ENCODE measurements at places on chromosomes 1 and 21.

- DNase-seq: no peak
Observed at GRCh38 chr1:208256091-208256490, 11.9 kb upstream of the PLXNA2 start.

DNA sequence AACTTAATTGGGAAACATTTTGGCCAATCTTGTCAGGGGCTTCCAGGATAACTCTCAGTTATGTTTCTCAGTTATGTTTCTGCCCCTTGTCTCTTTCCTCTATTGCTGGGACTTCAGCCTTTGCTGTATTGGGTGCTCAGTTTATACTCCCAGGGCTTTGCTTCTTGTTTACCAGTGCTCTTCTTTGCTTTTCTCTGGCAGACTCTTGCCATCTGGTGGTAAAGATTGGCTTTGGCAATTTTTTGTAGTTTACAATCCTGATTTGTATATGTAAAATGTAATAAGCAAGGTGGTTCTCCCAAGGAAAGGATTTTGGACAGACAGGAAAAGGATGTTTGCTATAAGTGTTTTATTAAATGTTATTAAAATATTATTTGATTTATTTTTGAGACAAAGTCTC lies 37.9 kb downstream of the FABP3 start:
- DNase-seq: peak; percentile 25

- DNase-seq: no peak
Observed at GRCh38 chr1:162703708-162704107, 71.4 kb downstream of the DDR2 start.

- DNase-seq: no peak
Observed at GRCh38 chr1:42259739-42260064, 75.3 kb downstream of the FOXJ3 start.

DNA sequence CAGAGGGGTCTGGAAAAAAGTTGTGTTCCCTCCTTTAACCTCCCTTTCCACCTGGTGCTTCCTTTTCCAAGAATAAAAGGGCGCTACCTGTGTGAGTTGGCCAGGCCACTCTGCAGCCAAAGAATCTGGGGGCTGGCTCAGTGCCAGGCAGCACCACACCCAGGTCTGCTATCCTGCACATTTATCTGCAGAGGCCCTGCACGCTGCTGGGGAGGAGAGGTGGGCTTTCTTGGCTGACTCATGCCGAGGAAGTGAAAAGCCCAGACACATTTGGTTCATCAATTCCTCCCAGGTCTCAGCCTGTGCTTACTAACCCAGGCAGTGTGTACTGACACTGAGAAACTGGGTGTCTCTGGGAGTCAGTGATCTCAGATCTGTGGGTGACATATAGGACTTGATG lies 79.8 kb upstream of the F3 start:
- peak; percentile 97 for DNase-seq
